ENCODE measurements at places on chromosomes 12 and 14.

- DNase-seq: no peak
These were observed 111.2 kb downstream of the ITPR2 start for GRCh38 chr12:26721800-26722199.

DNA sequence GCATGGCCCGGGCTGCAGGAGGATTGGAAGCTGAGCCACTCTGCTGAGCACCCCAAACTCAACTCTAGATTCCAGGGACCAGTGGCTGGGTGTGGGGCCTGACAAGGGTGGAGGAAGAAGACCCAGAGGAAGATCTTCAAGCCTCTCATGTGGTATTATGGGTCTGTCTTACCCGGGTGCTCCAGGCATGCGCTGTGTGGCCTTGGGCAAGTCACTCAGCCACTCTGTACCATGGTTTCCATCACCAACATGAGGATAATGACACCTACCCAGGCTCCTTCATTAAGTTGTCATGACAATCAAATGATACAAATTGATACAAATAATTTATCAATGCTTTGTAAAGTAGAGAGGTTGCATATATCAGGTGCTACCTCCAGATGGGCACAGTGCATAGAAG lies 41.2 kb downstream of the SMUG1 start:
- no peak for DNase-seq

DNA sequence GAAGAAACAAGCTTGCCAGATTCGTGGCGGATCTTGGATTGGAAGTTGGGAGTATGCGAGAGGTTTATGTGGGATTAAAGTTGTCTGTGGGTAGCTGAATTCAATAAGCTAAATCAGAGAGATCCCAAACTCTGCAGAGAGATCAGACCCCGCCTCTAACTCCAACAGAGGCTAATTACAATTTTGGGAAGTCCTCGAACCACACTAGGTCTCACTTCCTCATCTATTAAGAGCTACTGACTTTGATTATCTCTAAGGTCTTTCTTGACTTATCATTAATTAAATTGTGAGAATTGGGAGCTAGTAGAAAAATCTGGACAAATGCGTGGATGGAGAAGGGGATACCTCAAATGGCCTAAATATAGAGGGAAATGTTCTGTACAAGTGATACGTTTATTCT lies 9.1 kb downstream of the NTF3 start:
- no peak for DNase-seq

DNA sequence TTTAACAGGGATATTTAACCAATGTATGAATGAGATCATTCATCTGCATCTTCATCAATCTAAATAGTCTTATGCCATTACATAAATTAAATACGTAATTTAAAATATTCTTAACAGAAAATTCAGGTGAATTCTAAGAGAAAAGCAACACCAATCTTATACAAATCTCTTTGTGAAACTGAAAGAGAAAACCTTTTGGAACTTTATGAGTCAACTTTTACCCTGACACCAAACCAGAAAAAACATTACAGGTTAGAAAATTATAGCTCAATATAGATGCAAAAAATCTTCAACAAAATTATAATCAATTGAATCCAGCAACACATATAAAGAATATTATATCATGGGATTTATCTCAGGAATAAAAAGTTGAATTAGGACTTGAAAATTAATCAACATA lies 3.4 kb downstream of the GLIPR1L1 start:
- no peak for DNase-seq
